NB4 (cell line): ENCODE measurements at places on chromosomes 2 and 18.

- no peak for DNase-seq
These were observed 34.5 kb upstream of the TMEM87B start for GRCh38 chr2:112020561-112020960.

GRCh38 chr2:64525317-64525613, 1.1 kb downstream of the AFTPH start:
- DNase-seq: peak; percentile 77

DNA sequence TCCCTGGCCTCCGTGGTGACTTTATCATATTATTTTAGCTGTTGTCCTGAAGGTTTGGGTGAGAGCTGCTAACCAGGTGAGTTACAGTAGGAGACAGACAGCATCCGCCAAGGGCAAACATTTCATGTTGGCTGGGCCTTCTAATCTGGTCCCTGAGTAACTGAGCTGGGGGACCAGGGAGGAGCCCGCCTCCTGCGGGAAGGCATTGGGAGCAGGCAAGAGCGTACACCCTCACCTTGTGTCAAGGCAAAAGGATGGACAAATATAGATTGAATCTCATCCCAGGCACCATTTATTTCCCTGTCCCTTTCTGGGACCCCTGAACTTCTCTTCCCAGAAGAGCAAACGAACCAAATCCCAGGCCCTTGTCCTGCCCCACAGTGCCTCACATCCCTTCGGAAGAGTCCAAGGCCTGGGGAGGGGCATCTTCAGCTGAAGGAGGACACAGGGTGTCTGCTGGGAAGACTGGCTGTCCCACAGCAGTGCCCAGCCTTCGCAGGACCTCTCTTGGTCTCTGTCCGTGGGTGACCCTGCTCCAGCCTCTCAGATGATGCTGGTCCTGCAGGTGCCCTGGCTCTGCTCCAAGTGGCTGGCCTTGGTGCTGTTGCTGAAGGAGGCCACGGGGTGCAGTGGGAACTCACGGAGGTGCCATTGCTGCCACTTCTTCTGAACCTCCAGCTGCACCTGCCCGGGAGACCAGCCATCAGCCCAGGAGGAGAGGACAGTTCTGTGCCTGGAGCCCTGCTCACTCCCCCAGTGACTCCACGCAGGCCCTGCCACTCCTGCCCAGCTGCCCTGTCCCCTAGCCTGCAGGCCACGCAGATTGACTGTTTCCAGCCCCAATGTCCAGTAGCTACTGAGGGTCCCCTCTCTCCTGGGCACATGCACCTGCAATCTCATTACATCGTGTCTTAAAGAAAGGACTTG, 8.2 kb downstream of the TMEM37 start:
- no peak for DNase-seq

DNA sequence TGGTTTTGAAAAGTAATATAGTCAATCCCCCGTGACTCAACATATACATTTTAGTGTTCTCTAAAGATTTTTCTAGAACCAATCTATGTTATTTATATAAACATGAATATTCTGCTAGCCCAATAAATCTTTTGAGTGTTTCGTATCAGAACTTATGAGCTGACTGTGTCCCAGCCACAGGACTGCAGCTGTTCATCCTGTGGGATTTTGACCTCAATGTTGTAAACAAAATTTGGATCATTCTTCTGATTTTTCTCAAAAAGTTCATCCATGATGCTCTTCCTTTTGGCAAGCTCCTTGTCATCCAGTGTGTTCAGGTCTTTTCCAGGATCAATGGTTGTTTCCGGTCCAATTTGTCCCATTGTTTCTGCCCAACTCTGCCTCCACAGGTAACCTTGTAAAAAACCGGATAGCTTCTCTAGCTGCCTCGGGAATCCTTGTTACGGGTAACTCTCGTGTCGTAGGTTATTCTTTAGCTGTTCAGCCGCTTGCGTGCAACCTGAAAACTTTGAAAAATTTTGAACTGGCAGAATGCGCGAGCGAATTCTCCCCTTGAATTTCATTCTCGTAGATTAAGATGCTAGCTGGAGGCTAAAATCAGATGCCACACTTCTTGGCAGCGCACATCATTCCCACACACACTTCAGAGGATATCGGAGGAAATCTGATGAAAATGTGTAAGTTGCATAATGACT, 195.2 kb downstream of the SH3BP4 start:
- no peak for DNase-seq

- peak; percentile 60 for DNase-seq
These were observed 715 bp upstream of the CFAP36 start for GRCh38 chr2:55518841-55519165.

DNA sequence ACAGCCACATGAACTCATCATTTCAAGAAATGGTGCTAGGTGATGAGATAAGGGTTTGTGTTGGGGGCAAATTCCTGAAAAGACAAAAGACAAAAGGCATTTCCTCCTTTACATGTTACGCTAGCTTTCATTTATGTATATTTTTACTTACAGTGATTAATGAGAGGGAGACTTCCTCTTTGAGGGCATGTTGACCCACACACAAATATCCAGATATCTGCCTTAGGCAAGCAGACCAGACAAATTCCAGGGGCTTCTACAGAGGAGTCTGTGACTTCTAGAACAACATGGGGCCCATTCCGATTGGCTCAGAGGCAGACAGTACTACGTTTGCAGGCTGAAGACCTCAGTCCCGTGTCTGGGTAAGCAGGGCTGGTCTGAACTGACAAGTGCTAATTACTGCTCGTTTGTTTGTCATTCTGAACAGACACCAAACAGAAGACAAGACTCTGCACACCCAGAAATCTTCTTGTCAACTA, 74.8 kb upstream of the ST6GAL2 start:
- DNase-seq: no peak

DNA sequence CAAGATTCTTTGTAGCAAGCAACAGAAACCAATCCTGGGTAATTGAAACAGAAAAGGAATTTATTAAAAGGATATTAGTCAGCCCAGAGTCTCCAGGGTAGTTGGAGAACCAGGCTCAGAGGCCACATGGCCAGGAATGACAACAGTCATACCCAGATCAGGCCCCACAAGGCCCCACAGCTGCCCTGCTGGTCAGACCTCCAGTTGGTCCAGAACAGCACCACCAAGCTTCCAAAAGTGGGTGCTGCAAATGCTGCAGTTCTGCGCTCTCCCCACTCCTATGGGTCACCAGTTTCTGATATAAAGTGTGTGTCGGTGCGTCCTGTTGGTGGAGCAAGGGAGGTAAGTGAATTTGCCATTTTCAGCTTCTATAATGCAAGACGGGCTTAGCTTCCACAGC, 29.9 kb downstream of the KLHL29 start:
- DNase-seq: peak; percentile 38
